A375 (cell line): ENCODE measurements at places on chromosomes 5 and 9. TPM values are rescaled to one million over a fixed set of nuclear protein-coding genes. Genes with fewer than 3 reads are reported as not detected.

Gene SPINK13
- not detected in 2 replicates for total RNA-seq

Gene KIF20A
- total RNA-seq, result 60.6 and 61.7 TPM in 2 replicates

Gene PCDHA1
- total RNA-seq, result 2.1 and 2.5 TPM in 2 replicates

Gene FGFR4
- total RNA-seq, result 9.3 and 10.5 TPM in 2 replicates

Gene PPIC
- 13.7 and 14.8 TPM in 2 replicates for total RNA-seq
